ENCODE measurements at places on chromosomes 6 and 20.

- DNase-seq = no peak
These were observed 9.6 kb upstream of the MOXD1 start for GRCh38 chr6:132410830-132411229.

DNA sequence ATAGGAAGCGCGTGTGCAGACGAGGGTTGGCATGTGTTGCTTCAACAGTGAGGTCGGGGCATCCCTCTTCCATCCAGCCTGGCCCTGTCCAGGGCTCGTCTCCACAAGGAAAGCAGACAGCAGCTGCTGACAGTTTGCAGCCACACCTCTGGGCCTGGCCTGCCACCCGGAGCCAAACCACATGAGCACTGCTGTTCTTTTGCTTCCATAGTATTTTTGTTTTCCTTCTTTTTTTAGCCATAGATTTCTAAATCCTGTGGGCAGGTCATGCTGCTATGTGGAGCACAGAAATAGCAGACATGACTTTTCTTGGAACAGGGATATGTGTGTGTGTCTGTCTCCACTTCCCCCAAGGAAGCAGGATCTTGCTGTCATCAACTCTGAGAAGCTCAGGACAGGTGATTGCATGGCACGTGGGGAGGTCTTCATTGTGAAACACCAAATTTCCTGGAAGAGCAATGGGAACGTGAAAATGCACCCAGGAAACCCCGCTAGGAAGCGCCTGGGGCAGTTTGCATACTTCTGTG lies 167.4 kb downstream of the DTNBP1 start:
- DNase-seq = no peak

GRCh38 chr6:143877584-143878271 lies 13.5 kb downstream of the ZC2HC1B start:
- no peak for DNase-seq

- no peak for DNase-seq
These were observed 136.9 kb downstream of the TRMT11 start for GRCh38 chr6:126123226-126123625.

GRCh38 chr20:51284871-51285270 lies 257.6 kb downstream of the NFATC2 start:
- no peak for DNase-seq

- no peak for DNase-seq
These were observed 10.8 kb upstream of the BTN3A2 start for GRCh38 chr6:26354162-26354561.

GRCh38 chr20:46624946-46625345 lies 26.3 kb downstream of the SLC13A3 start:
- no peak for DNase-seq

DNA sequence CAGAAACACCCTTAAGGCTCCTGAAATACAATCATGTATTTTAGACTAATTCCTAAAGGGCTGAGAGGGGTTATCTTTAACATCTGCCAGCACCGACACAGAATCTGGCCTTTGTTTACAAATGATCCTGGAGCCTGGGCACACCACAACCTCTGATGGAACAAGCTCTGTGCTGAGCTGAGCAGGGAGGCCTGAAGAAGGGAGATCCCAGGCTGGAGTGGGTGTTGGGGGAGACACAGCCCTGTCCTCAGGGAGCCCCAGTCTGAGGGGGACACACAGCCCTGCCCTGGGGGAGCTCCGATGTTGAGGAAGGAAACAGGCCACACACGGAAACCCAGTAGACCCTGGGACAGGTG lies 130.5 kb downstream of the VEGFA start:
- DNase-seq = no peak

DNA sequence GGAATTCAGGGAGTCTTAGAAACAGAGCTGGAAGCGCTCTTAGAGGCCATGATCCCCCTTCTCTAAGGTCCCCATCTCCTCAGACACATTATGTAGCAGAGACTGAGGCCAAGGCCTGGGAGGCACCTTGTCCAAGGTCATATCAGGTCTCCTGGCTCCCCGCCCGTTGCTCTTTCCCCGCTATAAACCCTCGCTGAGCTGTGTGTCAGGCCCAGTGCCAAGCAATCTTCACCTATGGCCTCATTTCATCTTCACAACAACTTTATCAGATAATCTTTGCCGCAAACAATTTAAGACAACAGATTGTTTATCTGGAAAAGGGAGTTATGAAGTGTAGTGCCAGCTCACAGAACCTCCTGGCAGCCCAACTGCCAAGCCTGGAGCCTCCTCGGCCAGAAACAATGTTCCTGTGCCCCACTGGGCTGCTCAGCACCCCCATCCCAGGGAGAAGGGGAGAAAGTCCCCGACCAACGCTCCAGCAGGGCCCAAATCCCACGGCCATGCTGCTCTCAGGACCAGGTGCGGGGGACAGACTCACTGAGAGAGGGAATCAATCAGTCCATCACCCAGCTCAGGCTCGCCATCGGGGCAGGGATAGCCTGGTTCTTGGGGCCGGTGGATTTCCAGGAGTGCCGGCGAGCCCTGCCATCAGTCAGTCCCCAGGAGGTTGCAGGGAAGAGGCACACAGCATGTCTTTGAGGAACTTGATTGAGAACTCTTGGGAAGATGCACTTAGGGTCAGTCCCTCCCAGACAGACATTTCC lies 16.9 kb upstream of the FANCE start:
- no peak for DNase-seq

- no peak for DNase-seq
These were observed 31.0 kb downstream of the ASCC3 start for GRCh38 chr6:100850174-100850573.

DNA sequence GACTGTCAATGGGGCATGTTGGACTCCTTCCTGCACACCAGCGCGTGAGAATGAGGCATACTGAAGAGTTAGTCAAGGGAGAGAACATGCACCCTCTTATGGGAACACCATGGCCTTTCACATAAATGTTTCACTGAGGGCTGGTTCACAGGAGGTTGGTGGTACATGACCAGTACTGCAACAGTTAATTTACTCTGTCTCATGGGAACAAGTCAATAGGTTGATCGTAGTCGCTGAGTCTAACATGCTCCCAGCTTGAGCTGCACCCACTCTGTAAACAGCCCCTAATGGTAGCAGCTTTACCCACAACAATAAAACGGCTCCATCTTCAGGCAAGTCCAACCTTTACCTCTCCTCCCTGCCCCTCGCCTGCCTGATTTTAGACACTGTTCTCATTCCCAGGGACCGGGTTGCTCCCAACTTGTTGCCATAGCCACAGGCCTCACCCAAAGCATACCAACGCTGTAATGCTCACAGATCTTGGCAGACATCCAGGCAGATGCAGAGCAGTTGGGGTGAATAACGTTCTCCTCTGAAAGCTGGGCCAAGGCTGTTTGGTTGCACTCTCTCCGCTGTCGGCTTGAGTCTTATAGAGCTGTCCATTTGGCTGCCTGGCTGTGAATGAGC lies 111.3 kb downstream of the LY86 start:
- peak; percentile 92 for DNase-seq

GRCh38 chr20:62203378-62204030 lies 16.6 kb downstream of the HRH3 start:
- DNase-seq = no peak

DNA sequence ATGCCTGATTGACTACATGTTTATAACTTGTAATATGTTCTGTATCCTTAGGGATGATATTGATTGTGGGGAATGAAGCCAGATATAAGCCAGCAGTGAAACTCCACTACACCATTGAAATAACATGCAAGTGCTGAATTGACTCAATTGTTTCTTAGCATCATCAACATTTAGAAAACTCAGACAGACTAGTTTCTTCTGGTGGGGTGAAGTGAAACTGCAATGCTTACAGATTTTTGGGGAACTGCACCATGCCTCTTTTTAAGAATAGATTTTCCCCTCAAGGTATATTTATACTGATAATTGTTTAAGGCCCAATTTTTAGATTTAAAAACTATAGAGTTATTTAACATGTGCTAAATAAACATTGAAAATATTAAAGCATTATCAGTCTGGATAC lies 1044.6 kb upstream of the EYS start:
- DNase-seq = no peak

GRCh38 chr20:23298155-23298554 lies 52.4 kb upstream of the NXT1 start:
- no peak for DNase-seq

- DNase-seq = no peak
These were observed 12.1 kb downstream of the MYLK2 start for GRCh38 chr20:31831211-31831610.

- no peak for DNase-seq
These were observed 46.1 kb downstream of the CHD6 start for GRCh38 chr20:41572010-41572572.

- no peak for DNase-seq
These were observed 243.2 kb downstream of the ARID1B start for GRCh38 chr6:157020398-157020797.

DNA sequence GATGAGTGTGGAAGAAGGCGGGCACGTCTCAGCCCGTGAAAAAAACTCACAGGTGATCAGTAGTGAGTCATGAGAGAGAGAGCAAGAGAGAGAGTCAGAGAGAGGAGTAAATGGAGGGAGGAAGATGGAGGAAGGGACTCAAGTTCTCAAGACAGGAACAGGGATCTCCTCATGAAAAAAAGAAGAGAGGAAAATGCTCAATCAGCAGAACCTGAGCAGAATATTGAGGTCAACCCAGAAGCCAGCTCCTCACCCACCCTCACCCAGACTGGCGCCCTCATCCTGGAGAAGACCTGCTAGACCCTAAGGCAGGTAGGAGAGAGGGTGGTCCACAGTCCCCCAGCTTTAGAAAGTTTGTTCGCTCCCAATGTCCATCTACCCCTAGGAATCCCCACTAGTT lies 4.8 kb downstream of the UBD start:
- DNase-seq = no peak

GRCh38 chr6:30013291-30013922 lies 47.7 kb upstream of the POLR1H start:
- no peak for DNase-seq

GRCh38 chr6:88492824-88493223 lies 326.7 kb upstream of the CNR1 start:
- no peak for DNase-seq

DNA sequence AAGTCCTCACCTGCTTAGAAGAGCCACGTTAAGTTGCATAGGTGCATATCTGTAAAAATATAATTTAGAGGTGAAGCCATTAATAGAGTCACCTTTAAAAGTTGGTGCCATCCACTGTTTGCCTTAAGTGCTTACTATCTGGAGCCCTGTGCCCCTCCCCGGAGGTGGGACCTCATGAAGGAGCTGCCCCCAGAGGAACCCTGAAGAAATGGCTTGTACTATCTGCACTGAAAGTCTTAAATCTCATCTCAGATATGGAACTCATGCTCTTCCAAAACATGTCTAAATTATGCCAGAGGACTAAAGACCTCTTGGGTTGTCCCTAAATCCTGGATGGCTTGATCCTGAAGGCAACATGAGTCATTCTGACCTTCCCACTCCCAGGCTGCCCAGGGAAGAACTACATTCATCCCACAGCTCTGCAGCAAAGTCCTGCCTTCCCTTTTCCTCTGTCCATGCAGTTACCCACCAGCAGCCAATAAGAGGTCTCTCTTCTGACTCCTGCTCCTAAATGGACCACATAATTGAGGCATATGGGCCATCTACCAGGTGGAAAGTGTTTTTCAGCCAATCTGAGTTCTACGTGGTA lies 85.3 kb downstream of the ASXL1 start:
- DNase-seq = no peak

DNA sequence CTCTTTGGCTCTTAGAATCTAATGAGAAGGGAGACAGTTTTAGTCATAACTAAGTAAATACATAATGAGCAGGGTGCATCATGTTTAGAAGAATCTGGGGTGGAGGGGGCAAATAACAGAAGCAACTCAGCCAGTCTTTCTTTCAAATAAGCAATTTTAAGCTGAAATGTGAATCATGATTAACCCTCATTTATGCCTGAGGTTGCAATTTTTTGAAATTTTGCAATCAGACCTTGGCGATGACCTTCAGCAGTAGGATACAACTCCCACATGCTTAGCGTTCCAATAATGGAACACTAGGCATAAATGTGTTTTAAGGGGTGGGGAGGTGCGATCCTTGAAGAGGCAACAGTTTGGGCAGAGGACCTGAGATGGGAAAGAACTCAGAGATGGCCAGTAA lies 30.6 kb downstream of the TMEM14B start:
- DNase-seq = no peak

GRCh38 chr6:11921017-11921438 lies 91.1 kb upstream of the HIVEP1 start:
- no peak for DNase-seq

GRCh38 chr6:131001111-131001736 lies 61.8 kb downstream of the EPB41L2 start:
- no peak for DNase-seq

Data from epithelial cell of proximal tubule (primary cell).